ENCODE measurements at places on chromosomes 12 and 14.

- DNase-seq, result no peak
Measured at GRCh38 chr12:62008703-62009102, 251.5 kb upstream of the USP15 start.

DNA sequence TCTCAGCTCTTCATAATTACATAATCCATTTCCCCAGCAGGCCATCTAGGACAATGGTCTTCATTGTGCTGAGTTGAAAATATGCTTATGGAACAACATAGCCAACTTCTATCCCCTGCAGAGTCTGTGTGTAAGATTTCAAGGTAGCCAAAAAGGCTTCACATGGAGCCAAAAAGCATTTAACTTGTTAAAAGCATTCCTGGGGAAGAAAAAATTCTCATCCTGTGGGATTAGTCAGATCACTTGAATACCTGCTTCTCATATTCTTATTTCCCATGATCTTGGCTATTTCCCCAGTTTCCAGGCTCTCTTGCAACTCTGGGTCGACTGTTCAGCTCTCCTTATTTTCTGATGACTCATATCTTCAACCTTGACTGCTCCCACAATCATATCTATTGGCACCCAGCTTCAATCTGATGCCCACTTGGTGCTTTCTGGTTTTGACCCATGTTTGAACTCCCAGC lies 178.9 kb downstream of the KLHL28 start:
- no peak for DNase-seq

- no peak for DNase-seq
Measured at GRCh38 chr14:53956427-53957201, at the start of gene BMP4. BMP4 (minus strand) TSS chr14:53956825; CDS start chr14:53952222, 4,603 bp downstream.

DNA sequence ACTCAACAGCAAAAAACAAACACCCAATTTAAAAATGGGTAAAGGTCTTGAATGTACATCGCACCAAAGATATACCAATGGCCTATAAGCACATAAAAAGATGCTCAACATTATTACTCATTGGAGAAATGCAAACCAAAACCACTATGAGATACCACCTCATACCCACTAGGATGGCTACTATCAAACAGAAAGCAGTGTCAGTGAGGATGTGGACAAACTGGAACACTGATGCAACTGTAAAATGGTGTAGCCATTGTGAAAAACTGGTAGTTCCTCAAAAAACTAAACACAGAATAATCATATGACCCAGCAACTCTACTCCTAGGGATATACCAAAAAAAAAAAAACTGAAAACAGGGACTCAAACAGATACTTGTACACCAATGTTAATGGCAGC lies 49.3 kb downstream of the CDK17 start:
- DNase-seq, result no peak

- DNase-seq, result no peak
Measured at GRCh38 chr12:91205811-91206210, 23.2 kb upstream of the DCN start.

DNA sequence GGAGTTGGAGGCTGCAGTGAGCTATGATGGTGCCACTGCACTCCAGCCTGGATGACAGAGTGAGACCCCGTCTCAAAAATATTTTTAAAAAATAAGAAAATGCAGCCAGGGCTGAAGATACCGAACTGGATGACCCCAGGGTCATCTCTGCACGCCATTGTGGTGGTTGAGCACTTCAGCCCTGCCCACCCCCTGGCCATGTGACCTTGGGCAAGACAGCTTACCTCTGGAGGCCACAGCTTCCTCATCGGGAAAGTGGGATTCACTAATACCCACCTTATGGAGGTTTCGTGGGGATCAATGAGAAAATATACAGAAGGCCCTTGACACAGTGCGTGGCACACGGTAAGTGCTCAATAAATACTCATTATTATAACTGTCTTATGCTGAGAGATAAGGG lies 25.5 kb downstream of the MVK start:
- no peak for DNase-seq

DNA sequence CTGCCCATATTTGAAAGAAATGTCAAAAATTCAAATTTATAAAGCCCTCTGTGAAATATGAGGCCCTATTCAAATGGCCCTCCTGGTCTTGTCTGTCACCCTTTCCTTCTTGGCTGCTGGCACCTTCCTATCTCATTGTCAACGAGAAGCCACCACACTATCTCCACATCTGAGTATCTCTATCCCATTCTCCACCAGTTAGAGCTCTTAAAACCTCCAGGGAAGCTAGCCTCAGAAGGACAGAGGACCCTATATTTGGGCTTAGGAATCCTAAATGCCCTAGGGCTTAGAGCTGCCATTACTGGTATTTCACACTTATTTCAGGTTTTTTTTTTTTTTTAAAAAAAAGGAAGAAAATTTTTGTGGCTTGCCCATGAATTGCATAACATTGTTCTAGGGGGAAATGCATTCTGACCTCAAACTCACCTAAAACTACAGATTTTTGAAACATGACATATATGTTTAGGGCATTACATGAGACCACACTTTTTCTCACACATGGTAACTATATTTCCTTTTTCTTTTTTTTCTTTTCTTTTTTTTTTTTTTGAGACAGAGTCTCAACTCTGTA lies 25.0 kb downstream of the SLC25A21 start:
- no peak for DNase-seq

DNA sequence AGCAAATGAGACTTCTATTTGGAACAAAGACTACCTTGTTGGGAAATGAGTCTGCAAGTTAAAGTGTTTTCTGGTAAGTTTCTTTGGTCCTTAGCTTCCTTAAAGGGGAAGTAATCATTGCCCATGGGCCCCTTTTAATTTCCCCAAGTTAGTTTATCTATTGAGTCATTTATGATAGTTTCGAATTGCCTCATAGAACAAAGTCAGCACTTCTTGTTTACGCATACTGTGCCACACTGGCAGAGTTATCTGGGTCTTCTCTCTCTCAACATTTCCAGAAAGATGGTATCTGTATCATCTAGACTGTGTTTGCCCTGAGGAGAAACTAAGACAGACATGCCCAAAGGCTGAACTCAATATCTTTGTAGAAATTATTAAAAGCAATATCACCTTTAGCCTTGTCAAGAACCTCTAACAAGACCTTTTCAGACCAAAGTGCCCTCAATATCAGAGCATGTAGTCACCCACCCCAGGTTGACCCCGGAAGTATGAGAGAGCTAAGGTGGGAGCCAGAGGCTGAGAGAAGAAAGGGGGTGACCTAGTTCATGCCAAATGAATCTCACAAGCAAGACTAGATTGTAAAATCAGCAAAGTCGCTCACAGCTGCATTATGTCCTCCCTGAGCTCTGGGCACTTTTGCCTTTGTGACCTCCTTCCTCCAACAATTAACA lies 40.0 kb downstream of the GPR65 start:
- no peak for DNase-seq

- no peak for DNase-seq
Measured at GRCh38 chr12:51371295-51371953, 19.8 kb downstream of the GALNT6 start.

DNA sequence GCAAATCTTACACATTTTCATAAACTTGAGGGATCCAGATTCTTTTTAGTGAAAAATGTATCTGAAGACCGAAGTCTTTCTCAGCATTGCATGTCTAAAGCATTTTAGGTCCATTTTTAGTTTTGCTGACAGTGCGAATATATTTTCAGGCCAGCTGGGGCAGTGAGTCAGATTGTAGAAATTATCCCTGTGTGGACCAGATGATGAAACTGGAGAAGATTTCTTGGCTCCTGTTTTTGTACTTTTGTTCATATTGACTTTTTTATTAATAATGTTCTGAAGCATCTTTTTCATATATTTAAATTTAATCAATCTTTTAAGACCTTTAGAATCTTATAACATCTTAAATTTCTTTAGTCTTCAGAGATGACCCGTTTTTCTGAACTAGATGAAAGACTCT lies 173.1 kb downstream of the FLRT2 start:
- no peak for DNase-seq

DNA sequence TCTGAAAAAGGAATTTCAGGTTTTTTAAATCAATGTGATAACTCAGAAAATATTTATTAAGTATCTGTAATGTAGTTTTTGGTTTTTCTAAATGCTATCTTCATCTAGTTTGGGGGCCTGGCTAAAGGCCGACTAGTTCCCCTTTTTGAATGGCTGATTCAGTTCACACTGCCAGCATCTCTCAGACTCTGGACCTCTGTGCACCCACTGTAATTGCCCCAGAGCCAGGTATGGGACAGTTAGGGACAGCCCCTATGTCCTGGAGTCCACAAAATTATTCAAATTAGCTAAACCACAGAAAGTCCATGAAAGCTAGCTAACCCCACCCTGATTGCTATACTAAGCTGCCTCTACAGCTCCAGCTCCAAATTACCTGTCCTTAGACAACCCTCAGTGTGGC lies 49.1 kb upstream of the RGS6 start:
- no peak for DNase-seq

- DNase-seq, result no peak
Measured at GRCh38 chr12:129911428-129912049, 7.7 kb upstream of the TMEM132D start.

- no peak for DNase-seq
Measured at GRCh38 chr14:92880851-92881250, 42.1 kb upstream of the CHGA start.

GRCh38 chr14:104383088-104383995 lies 196.2 kb upstream of the C14orf180 start:
- no peak for DNase-seq

GRCh38 chr12:87157791-87158190 lies 871.4 kb downstream of the C12orf50 start:
- no peak for DNase-seq

DNA sequence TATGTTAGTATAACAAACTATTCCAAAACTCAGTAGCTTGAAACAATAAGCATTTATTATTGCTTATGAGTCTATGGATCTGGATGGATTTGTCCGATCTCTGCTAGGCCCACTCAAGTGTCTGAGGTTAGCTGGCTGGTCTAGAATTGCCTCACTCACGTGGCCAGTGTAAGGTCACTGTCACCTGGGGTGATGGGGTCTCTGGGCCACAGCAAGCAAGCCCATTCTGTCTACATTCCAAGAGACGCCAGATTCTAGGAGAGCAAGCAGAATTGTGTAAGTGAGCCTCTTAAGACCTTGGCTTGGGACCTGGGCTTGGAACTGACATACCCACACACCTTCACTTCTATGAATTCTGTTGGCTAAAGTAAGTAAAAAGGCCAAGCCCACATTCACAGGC lies 80.2 kb downstream of the STON2 start:
- no peak for DNase-seq

GRCh38 chr12:101414533-101415119 lies 7.1 kb upstream of the ARL1 start:
- DNase-seq, result no peak

DNA sequence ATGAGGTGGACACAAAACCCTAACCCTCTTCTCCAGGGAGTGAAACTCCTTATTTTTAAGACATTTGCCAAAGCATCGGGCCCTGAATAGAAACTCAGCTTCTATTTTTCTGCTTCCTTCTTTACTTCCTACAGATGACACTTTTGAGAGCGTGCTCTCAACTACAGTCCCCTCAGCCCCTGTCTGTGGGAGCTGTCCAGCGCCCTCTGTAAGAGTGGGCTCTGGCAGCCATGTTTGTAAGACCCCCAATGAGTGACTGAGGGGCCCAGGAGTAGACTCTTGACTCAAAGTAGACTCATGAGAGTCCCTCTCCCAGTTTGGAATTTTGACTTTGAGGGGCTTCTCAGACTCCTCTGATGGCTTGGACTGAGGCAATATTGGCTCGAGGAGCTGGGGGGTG lies 25.5 kb upstream of the BATF start:
- no peak for DNase-seq

- DNase-seq, result no peak
Measured at GRCh38 chr12:19138551-19138950, 9.0 kb downstream of the PLEKHA5 start.
